Stimulated activated CD8-positive, alpha-beta memory T cell treated with anti-CD3 and anti-CD28 coated beads, Interleukin-7, amount 100 ng/mL, for 24 hours (primary cell): ENCODE measurements at places on chromosomes 1 and 21.

GRCh38 chr1:156502391-156502893 is 1.9 kb upstream of the MEF2D start:
- no peak for DNase-seq

- DNase-seq = no peak
These were observed 1.7 kb downstream of the SERTAD4 start for GRCh38 chr1:210234329-210234757.

GRCh38 chr1:172431721-172432192 is 11.3 kb downstream of the C1orf105 start:
- no peak for DNase-seq

DNA sequence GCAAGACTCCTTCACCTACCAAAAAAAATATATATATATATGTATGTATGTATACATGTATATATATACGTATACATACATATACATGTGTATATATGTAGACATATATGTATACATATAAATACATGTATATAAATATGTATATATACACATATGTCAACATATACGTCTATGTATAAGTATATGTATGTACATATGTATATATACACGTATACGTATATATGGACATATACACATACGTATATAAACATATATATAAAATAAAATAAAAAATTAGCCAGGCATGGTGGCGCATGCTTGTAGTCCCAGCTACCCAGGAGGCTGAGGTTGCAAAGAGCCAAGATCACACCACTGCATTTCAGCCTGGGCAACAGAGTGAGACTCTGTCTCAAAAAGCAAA is 31.6 kb downstream of the BRWD1 start:
- DNase-seq = no peak

DNA sequence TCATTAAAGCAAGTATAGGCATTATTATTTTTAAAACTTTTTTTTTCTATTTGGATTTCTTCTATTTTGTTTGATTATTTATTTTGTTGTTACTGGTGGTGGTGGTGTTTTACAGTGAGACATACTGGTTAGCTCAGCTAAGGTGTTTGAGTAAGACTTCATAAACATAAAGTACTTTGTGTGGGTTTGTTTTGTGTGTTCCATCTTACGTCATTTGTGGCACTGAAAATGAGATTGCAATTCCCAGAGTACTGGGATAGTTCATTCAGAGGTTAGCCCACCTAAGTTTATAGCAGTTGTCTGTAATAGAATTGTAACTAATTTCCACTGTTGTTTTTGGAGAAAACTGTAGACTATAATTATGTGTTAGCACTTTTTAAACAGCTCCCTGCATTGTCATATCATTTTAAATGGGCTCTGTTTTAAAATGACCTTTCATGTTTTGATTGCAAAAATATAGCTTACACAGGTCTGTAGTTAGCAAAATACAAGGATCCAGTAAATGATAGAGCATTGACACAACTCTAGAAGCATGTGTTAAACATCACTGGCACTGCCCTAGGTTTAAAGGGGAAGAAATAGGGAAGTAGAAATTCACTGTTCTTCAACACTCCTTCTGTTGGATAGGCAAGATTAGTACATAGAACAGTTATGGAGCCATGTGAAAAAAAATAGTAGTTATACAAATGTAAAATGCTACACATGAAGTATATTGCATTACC is 171.7 kb downstream of the NFIA start:
- no peak for DNase-seq

GRCh38 chr1:29563571-29563970 is 327.2 kb downstream of the PTPRU start:
- no peak for DNase-seq
